IPS-NIHi11 (cell line): ENCODE measurements at places on chromosomes 16 and 17.

DNA sequence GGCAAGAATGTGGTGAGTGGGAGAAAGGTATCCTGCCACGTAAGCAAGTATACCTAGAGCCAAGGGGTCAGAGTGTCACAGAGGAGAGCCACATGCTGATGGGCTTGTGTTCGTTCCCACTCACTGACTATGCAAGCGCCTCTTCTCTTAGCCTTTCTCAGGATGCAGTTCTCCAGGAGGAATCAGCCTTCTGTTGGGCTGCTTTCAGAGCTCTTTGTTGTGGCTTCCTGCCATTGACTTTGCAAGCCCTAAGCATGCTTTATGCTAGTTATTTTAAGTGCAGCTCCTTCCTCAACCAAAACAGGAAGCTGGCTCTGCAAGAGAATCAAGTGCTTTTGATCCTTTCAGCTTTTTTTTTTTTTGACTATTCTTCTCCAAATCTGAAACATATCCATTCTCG is 66.6 kb downstream of the SIAH1 start:
- peak; percentile 18 for DNase-seq

DNA sequence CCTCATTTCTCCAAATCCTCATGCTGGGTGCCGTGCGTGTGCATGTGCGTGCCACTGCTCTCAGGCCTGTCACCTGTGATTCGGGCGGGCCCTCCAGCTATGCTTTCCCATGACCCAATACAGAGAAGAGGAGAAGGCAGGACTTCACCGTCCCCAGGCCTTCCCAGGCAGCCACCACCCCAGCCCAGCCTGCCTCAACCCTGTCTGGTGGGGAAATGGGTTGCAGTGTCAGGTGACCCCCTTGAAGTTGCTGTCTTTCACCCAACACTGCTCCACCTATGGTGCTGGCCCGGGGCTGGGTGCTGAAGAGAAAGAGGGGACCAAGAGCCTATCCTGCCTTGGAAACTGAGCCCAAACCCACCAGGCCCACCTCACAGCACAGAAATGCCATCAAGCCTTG is 94.7 kb downstream of the GOSR1 start:
- no peak for DNase-seq

GRCh38 chr17:41002814-41003213 is 3.1 kb upstream of the KRTAP3-2 start:
- no peak for DNase-seq

DNA sequence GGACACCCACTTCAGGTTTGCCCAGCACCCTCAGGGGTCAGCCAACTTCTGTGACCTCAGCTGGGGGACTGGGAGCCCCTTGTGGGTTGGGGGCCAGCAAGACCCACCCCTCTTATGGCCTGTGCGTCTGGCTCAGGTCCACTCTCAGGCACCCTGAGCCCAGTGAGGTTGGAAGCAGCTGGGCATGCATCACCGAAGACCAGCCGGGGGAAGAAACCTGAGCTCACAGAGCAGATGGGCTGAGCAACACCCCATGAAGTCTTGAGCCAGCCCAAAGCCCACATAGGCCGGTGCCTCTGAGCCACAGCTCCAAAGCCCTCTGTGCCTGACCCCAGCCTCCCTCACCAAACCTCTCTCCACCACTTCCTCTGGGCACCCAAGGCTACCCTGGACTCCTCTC is 166.7 kb downstream of the RBFOX3 start:
- DNase-seq = no peak

- peak; percentile 78 for DNase-seq
Measured at GRCh38 chr17:78583091-78583490, 5.9 kb upstream of the DNAH17 start.

DNA sequence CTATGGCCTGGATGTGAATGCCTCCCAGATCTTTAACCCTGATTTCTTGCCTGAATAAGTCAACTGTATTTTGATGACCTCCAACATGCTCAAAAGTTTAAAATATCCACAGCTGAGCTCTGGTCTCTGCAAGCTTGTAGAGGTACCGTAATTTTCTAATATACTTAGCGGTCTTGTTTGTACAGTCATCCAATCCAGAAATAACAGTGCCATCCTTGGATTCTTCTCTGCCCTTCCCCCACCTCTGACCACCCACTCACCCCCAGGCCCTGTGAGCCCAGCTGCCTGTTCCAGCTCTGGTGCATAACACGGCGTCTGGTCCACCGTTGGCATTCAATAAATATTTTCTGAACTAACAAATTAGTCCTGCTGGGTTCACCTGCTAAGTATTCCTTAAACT is 113.1 kb downstream of the SDK2 start:
- DNase-seq = no peak

GRCh38 chr16:89200124-89200849 is at the start of gene SLC22A31:
Gene SLC22A31, minus strand, starts transcription at chr16:89200537. Its CDS starts 36 bp downstream, at chr16:89200501.
- DNase-seq = peak; percentile 41

GRCh38 chr17:50580646-50581045 is 20.1 kb downstream of the CACNA1G start:
- DNase-seq = no peak

GRCh38 chr17:12180644-12181261 is 160.1 kb downstream of the MAP2K4 start:
- DNase-seq = peak; percentile 37

DNA sequence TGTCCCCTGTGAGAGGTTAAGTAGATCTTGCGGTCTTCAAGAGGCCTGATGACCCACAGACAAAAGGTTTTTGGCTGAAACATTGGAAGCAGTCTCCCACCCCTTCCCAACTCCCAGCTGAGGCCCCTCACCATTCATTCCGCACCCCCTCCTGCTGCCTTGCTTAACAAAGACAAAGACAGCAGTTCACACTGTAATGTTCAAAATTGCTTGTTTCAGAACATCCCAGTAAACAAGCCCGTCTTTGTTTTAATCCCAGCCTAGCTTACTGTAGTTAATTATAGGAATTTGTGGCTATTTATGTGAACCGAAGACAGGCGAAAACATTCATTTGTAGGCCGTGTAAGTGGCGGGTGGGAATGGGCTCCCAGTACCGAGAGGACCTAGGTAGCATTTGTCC is 55.7 kb downstream of the IRX5 start:
- no peak for DNase-seq

DNA sequence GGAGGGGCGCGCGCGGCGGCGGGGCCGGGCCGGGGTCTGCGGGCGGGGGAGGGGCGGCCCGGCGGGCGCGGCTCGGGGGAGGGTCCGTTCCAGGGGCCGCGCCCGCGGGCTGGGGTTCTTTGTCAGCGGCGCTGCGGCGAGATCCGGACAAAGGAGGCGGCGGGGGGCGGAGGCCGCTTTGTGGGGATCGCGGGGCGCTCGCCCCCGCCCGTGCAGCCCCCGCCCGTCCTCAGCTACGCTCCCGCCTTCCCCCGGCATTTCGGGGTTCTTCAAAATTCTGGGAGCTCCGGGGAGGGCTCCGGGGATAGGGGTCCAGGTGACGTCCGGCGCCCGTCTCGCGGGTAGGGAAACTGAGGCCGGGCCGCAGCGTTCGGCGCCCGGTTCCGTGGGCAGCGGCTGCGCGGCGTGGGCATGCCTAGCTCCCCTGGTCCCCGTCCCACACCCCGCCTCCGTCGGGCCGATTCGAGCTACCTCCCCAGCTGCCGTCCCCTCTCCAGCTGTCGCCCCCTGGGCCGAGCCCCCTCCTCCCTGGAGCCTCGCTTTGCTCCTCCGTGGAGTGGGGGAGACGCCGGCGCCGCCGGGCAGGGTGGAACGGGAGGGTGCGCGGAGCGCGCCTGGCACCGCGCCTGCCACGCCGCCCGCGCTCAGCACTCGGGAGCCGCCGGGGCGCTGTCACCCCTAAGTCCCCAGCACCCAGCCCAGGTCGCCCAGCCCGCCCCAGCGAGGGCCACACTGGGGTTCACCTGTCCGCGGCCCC is 546 bp downstream of the SNN start:
- DNase-seq = no peak

GRCh38 chr16:3349175-3349574 is 6.5 kb upstream of the OR2C1 start:
- DNase-seq = no peak

DNA sequence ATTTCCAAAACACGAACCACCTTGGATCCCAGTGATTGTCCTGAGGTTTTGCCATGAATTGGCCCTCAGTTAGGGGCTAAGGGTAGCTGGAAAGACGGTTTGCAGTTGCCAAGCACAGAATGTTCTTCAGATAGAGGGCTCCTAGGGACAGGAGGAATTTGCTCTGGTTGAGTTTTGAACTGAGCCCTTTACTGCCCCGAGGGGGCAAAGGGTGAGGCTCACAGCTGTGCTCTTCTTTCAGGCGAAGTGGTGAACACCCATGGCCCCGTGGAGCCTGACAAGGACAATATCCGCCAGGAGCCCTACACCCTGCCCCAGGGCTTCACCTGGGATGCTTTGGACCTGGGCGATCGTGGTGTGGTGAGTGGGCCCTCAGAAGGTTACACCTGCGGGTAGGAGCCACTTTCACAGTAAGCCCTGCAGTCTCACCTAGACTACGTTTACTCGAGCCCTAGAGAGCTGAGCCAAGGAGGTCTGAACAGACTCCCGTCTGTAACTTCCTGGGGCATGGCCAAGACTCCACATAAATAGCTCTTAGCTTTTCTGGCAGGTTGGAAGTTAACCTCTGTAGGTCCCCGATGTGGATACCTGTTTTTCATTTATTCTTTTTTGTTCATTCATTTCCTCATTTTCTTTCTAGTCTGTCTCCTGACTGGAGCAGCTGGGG is 32.5 kb downstream of the NMT1 start:
- DNase-seq = no peak

DNA sequence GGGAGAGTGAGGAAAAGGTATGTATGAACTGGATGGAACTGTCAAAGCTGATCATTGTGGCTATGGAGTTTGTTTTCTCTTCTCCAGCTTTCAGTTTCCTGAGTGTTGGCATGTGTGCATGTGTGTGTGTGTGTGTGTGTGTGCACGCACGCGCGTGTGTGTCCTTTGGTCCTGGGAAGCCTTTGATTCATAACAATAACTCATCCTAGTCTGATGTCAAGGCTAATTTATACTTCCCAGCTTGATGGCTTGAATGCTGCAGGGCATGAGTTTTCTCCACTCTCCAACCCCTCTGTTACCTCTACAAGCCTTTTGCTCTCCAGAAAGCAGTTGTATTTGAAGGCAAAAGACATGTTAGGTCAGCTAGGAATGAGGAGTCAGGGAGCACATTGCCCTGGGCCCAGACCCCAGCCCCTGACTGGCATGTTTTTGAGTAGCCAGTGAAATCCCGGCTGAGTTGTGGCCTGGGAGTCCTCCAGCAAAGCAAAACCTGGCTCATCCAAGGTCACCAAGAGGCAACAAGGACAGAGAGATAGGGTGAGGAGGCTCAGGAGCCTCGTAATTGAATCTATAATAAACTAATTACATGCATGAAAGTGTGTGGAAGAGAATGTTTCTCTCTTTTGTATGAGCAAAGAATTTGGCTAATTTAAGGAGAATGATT is 8.9 kb upstream of the CDC42EP4 start:
- DNase-seq = no peak

- no peak for DNase-seq
Measured at GRCh38 chr16:19481296-19481695, 40.6 kb downstream of the GDE1 start.

DNA sequence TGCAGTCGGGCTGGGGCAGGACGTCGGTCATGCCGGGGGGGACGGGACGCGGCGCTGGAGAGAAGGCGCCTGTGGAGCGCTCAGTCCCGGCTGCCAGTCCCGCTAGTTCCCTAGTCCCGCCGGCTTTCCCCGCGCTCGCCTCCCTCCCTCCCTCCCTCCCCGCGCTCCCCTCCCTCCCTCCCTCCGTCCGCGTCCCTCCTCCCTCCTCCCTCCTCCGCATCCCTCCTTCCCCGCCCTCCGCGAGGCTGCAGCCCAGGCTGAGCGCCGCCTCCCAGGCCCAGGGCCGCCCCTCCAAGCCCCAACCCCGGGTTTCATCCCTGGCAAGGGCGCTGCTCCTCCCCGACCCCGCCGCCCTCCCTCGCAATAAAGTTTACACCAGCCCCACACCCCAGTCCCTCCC is 34.8 kb downstream of the TIMM22 start:
- peak; percentile 81 for DNase-seq

- DNase-seq = peak; percentile 72
Measured at GRCh38 chr16:81723098-81723723, 55.9 kb upstream of the PLCG2 start.

DNA sequence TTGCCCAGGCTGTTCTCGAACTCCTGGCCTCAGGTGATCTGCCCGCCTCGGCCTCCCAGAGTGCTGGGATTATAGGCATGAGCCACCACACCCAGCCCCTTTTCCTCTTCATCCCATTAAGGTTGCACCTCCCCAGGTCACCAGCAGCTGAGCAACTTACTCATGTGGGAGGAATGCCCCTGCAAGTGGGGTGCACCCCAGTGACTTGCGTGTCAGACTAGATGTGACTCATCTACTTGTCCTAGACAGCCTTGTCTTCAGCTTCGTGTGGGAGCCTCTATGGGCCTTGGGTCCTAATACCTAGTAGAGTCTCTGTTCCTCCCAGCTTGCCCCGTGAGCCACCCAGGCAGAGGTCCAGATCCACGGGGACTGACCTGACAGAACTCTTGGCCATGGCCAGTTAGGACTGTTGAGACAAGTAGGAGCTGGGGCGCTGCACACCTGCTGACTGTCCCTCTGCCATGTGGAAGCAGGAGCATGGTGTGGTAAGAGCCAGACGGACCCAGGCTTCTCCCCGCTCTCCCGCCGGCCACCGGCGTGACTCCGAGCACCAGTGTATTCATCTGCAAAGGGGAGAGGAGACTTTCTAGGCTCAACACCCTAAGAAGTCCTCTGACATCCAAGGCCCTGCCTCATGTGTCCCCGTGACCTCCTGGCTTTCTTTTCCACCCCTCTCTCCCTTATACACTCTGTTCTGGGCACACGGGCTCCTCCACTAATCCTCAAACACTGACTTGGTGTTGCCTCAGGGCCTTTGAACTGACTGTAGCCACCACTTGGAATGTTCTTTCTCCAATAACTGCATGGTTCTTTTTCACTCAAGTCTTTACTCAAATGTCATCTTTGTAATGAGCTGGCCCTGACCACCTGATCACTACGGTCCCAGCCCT is 11.6 kb upstream of the CBX4 start:
- no peak for DNase-seq

- no peak for DNase-seq
Measured at GRCh38 chr16:21263640-21264570, 14.2 kb downstream of the CRYM start.

DNA sequence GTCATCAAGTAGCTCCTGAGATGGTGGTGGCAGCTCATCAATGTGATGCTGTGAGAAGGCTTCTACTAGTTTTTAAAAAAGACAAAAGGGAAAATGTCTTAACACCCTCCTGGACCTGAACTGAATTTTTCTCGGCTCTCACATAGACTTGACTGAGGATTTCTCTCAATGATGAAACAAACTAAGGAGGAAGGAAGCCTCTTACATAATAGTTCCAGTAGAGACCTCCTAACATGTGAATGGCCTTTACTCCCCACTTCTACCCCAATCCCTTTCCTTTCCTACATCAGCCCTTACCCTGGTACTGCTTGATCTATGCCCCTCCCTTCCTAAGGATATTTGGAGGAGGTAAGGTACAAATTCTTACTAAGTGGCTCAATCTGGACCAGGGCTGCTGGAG is 54.8 kb upstream of the MTMR4 start:
- no peak for DNase-seq

GRCh38 chr17:17682293-17682736 is 1.1 kb downstream of the RAI1 start:
- no peak for DNase-seq

DNA sequence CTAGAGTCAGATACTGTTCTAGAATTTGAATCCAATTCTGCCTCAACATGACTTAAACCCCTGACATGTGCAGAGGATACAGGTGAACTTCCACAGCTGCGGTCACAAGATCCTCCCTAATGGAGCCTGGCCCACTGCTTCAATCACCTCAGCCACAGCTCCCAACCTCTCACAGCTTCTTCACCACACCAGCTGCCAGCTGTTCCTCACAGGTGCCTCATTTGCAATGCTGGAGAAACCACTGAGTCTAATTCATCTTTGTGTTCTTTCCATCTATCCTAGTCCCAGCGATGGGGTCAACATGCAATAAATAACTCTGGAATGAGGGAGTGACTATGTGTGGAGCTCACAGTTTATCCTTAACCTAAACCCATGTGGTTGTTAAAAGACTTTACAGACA is 72.0 kb upstream of the MAF start:
- no peak for DNase-seq
